ENCODE measurements at places on chromosomes 12 and 14.
A peak's percentile ranks its signal among the peaks of the same experiment; 100 is the strongest.

DNA sequence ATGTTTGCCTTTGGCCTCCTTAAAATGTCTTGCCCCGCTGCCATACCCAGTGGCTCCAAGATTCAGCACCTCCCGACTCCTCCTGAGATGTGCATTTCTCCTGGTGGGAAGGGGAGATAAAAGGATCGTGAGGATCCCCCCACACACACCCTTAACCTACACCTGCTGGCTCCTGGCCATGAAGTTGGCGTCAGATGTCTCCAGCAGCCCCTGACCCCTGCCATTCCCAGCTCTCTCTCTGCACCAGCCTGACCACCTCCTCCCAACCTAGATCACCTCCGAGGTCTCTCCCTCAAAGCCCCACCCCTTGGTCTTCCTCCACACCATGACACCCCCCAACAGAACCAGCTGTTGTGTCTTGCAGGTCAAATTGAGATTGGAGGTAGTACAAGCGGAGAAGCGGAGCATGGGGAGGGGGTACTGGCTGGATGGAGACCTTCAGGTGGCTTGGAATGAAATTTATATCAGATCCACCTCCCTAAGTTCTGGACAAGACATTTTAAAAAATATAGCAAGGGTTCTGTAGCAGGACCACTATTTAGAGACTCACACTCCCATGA lies 151.1 kb upstream of the FKBP4 start:
- DNase-seq: no peak

- no peak for DNase-seq
Measured at GRCh38 chr14:65261946-65262345, 150.6 kb upstream of the FUT8 start.

DNA sequence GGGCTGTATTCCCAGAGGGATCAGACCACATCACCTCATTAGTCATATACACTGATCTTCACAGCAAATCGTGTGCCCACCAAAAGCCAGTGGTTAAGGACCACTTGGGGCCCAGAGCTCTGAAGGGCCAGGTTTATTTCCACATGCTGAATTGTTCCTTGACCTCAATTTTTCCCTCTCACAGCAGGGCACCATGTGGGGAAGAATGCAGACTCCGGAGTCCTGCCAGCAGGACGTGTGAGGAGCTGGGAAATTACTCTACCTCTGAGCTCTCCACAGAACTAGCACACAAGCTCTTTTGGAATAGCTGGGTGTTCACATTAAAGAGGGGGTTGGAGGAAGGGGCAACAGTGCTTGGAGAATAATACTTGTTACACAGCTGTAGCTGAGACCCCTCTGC lies 57.6 kb upstream of the SEL1L start:
- DNase-seq: no peak

DNA sequence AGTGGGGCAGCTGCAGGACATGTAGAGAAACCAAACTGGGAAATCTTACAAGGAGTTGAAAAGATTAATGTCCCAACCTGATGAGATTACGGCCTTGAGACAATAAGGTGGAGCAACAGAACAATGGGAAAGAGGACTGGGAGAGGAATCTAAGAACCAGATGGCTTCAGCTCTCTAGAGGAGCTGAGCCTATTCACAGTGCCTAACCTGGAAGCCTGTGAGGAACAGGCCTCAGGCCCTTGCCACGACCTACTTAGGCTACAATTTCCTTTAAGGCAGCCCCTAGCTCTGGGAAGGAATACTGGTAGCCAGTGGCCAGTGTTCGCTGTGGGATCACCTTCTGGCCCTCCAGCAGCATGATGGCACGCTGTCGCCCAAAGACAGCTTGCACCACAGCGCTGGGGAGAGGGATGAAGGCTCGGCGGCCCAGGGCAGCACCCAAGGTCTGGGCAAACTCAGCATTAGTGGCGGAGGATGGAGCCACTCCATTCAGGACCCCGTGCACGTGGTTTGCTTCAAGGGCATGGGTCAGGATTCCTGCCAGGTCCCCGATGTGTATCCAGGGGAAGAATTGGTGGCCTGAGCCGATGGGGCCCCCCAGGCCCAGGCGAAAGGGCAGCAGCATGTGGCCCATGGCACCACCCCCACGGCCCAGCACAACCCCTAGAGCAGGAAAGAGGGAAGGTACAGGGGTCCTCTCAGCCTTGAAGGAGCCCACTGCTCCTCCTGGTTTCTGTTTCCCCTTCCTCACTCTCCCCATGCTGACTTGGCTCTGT lies 2.6 kb downstream of the SDR39U1 start:
- no peak for DNase-seq

GRCh38 chr12:67354966-67355365 lies 85.8 kb downstream of the CAND1 start:
- no peak for DNase-seq

GRCh38 chr12:84375449-84376170 lies 537.0 kb downstream of the SLC6A15 start:
- DNase-seq: no peak

- DNase-seq: no peak
Measured at GRCh38 chr14:24123424-24124417, 6.7 kb upstream of the FITM1 start.

DNA sequence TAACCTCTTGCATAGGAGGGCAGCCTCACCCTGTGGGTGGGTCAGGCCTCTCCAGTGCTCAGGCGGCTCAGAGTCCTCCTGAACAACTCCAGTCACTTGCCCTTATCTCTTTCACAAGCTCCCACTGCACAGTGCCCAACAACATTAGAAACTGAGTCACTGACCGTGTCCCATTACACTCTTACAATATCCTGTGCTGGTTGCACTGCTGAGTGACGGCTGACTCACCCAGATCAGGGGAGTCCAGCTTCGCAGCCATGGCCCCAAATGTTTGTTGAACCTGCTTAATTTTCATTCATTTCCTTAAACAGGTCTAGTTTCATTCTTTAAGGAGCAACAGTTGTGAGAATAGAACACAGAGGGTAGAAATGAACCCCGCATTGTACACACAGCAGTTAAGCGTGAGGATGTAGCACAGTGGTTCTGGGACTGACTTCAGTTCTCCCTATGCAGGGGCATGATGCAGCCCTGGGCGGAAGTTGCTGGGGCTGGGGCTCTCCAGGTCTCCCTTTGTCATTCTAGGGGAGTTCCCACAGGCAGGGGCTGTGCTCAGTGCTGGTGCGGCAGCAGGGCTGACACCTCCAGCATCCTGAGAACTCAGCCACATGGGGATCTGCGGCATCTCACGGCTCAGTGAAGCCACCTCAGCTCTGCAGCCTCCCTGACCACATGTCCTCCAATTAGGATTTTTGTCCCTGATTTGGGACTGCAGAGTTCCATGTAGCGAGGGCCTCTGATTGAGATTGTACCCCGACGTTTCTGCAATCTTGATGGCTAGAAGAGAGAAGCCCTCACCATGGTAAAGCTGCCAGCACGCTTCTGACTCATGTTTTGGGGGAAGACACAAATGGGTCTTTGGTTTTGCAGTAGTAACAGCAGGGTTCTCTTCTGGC lies 16.1 kb downstream of the GPR68 start:
- no peak for DNase-seq

DNA sequence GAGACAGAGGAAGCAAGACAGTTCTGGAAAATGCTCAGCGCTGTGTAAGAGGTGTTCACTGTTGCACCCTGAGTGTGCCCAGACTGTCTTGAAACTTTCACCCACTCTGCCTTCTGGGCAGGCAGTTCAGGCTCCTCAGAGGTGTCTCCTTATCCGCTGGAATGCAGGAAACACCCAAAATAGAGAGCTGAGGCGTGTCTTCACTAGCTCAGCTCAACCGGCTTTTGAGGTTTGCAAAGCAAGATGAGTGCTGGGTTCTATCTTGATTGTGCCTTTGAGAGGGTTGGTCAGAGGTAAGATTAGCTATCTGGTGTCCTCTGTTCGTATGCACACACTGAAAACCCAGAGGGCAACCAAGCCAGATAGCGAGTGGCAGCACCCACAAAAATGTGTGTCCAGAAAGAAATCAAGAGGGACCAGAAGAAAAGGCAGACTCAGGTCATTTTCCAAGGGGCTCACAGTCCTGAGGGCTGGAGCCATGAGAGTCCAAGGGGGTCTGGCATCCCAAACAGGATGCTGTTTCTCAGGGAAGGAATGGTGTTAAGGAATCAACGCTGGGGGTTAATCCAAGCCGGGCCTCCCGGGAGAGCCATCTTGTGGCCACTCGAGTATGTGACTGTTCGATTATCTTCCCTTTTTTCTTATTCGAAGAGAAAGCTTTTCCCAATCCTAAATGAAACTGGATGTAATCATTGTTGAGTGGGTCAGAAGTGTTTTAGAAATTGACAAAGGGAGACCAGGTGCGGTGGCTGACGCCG lies 47.1 kb downstream of the TBX3 start:
- DNase-seq: no peak

- peak; percentile 14 for DNase-seq
Measured at GRCh38 chr12:121792607-121793439, 665 bp downstream of the RHOF start.

DNA sequence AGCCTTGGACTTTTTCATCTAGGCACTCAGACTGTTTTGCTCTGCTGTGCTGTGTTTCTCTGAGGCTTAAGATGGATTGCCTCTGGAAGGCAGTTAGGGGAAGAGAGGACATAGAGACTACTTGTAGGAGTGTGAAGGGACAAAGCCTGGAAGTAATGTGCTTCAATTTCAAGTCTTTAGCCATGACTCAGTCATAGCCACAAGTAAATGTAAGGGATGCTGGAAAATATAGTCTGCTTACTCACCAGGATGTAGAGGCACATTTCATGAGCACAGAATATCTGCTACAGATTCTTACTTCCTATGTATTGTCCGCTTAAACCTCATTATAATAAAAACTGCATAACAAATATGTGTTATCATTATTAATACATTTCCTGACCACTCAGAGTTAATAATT lies 794.3 kb upstream of the NOVA1 start:
- DNase-seq: no peak

DNA sequence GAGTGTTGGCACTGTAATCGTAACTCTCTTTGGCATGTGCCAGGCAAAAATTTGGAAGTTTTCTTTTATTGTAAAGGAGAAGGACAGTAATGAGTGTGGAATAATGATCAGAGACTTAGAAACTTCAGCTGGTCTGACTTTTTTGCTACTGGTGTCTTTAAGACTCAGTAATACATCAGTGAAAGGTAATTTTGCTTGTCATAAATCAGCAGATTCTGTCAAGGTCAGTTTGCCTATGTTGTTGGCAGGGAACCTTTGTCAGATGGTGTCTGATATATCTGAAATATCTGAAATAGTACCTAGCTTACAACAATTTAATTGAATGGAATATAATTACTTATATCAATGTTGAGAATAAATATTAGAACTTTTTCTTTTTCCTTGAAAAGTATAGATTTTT lies 516.9 kb downstream of the LRFN5 start:
- DNase-seq: no peak

GRCh38 chr14:55243386-55243785 lies 27.8 kb upstream of the FBXO34 start:
- no peak for DNase-seq
